ENCODE measurements at places on chromosomes 4 and X.
A peak's percentile ranks its signal among the peaks of the same experiment; 100 is the strongest.

GRCh38 chrX:39910651-39911050 lies 187.1 kb downstream of the BCOR start:
- no peak for DNase-seq

DNA sequence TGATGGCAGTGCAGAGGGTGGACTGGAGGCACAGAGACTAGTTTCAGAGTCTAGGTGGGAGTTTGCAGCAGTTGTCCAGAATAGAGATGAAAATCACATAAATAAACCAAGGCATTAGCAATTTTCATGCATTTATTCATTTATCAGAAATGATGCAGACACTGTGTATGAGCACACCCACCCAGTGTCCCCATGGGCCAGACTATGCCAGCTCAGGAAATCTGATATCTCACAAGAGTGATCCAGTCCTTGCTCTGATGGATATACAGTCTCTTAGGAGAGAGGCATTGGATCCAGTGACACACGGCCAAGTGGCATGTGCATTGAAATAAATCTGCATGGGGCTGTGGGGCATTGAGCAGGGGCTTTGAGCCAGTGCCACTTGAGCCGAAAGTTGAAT lies 228.2 kb downstream of the FRMPD4 start:
- DNase-seq: no peak

GRCh38 chr4:24488399-24489164 lies 95.8 kb downstream of the DHX15 start:
- peak; percentile 69 for DNase-seq

- DNase-seq: no peak
Observed at GRCh38 chr4:14877246-14878225, 124.7 kb upstream of the CPEB2 start.

- peak; percentile 24 for DNase-seq
Observed at GRCh38 chrX:54473993-54474859, 21.8 kb downstream of the FGD1 start.

GRCh38 chr4:173534434-173534833 lies 4.4 kb upstream of the HAND2 start:
- peak; percentile 26 for DNase-seq

DNA sequence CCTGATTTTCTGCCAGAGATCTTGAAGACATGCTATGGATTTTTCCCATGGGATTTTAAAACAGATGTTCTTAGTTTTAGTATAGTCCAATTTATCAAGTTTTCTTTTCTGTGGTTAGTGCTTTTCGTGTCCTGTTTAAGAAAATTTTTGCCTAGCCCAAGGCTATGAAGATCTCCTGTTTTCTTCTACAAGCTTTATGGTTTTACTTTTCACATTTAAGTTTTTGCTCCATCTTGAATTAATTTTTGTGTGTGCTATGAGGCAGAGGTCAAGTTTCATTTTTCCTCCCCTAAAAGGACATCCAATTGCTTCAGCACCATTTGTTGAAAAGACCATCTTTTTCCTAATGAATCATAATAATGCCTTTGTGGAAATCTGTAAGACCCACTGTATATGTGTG lies 65.6 kb downstream of the POLR2B start:
- DNase-seq: peak; percentile 64

DNA sequence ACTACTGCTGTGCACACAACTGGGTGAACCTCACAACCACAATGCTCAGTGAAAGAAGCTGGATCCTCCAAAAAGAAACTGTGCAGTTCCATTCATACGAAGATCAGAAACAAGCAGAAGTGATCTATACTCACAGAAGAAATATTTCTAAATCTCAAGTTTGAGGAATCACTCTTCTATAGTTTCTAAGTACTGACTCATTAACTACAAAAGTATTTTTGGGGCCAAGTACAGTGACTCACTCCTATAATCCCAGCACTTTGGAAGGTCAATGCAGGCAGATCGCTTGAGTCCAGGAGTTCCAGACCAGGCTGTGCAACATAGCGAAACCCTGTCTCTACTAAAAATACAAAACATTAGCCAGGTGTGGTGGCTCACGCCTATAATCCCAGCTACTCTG lies 51.3 kb upstream of the RELL1 start:
- DNase-seq: peak; percentile 81

DNA sequence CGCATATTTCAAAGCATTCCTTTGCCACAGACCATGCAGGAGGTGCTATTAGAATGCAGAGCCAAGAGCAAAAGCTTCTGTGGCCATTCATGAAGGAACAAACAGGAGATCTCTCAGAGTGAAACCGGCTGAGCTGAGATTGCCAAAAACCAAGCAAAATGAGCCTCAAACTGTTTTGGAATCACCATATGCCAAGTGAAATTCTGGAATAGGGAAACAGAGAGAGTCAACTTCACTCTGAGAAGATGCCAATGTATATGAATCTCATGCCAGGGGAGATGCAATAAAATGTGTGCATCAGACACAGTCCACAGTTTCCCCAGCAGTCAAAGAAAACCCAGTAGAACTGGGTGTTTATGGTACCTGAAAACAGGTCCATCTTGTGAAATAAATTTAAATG lies 42.3 kb downstream of the SRPX start:
- no peak for DNase-seq

GRCh38 chr4:163562496-163562895 lies 68.0 kb downstream of the TMA16 start:
- no peak for DNase-seq

- DNase-seq: peak; percentile 84
Observed at GRCh38 chr4:120921456-120922380, 808 bp downstream of the PRDM5 start.

DNA sequence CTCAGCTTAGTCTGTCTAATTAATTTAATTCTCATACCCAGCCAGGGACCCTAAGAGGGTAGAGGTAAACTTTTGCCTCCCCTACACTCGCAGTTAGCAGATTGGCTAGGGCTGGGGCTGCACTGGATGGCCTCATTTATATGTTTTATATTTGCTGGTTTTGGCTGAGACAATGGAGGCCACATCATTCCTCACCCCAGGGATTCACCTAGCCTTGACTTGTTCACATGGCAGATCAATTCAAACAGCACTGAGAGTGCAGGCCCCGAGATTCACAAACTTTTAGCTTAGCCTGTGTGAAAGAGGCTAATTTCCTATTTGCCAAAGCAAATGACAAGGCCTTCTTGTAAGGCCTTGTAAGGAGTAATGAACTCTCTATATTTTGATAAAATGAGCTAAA lies 844.4 kb downstream of the ARAP2 start:
- no peak for DNase-seq

- DNase-seq: no peak
Observed at GRCh38 chrX:133390676-133391075, 24.6 kb downstream of the GPC4 start.

DNA sequence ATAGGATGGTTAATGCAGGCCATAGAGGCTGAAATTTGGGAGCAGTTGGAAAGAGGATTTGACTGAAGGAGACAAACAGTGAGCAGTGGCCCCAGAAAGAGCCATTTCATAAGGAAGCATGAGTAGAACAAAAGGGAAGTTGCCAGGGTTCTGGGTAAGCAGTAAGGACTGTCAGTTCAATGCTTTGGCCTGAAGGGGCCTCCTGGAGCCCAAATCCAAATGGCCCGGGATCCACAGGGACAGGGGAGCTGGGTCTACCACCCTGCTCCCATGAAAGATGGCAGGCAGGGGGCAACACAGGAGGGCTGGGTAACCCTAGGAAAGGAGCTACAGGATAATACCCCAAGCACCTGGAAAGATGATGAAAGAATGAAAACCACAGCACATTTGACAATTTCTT lies 4.1 kb upstream of the INTS6L start:
- DNase-seq: no peak

DNA sequence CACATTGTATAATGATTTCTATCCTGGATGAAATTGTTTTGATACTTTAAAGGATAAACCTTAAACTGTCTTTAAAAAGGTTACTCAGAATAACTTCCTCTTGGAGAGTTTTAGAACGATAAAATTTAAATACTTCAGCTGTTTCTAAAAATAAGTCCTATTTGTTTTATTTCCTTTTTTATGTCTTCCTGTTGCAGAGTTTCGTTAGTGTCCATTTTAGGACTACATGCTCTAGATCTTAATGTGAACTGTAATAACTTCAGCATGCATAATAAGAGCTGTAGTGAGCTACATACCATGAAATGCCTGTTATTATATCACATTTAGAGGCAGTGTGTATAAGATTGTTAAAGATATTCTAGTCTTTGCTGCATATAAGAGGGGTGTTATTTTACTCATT lies 14.6 kb downstream of the ATP10D start:
- DNase-seq: no peak

- DNase-seq: peak; percentile 23
Observed at GRCh38 chr4:139844459-139845036, 178.9 kb downstream of the MGST2 start.

GRCh38 chr4:109051054-109051453 lies 251.4 kb downstream of the COL25A1 start:
- no peak for DNase-seq

- DNase-seq: no peak
Observed at GRCh38 chrX:26606971-26607370, 391.0 kb downstream of the MAGEB5 start.

DNA sequence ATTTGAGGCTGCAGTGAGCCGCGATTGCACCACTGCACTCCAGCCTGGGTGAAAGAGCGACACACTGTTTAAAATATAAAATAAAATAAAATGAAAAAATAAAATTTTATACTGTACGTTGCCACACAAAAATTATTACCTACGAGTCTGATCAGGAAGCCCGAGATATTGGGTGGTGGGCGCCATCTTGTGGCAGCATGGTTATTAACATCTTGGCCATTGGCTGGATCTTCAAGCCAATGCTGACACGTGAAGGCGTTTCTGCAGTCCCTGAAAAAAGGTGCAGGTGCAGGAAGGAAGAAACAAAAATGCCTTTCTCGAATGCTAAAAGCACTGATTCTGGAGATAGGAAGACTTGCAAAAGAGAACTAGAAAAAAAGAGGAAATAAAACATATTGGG lies 4.9 kb upstream of the TLR8 start:
- peak; percentile 49 for DNase-seq

DNA sequence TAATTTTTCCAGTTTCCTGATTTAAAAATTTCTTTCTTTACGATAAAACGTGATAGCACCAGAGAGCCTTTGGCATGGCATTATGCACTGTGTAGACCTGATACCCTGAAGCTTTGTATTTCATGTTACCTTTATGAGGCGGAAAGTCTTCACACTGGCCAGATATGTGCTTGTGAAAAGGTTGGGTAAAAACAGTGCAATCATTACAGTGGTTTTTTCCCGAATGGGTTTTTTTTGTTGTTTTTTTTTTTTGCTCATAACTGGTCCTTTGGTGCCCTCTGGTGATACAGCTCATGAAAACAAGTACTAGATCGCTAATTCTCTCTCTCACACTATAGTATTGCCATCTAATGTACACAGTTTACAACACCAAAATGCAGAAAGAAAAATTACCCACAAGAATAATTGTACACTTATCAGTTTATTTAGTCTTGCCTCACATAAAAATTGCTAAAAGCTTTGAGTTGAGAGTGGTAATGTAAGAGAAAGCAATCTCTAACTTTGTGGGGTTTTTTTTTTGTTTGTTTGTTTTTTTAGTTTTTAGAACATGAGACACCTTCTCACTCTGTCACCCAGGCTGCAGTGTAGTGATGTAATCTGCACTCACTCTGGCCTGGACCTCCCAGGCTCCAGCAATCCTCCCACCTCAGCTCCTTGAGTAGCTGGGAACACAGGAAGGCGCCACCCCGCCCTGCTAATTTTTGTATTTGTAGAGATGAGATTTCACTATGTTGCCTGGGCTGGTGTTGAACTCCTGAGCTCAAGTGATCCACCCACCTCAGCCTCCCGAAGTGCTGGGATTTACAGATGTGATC lies 21.3 kb downstream of the SPCS3 start:
- DNase-seq: peak; percentile 72

- no peak for DNase-seq
Observed at GRCh38 chrX:146154191-146154590, 336.6 kb downstream of the SLITRK2 start.

GRCh38 chr4:31365006-31365690 lies 645.0 kb downstream of the PCDH7 start:
- DNase-seq: no peak

DNA sequence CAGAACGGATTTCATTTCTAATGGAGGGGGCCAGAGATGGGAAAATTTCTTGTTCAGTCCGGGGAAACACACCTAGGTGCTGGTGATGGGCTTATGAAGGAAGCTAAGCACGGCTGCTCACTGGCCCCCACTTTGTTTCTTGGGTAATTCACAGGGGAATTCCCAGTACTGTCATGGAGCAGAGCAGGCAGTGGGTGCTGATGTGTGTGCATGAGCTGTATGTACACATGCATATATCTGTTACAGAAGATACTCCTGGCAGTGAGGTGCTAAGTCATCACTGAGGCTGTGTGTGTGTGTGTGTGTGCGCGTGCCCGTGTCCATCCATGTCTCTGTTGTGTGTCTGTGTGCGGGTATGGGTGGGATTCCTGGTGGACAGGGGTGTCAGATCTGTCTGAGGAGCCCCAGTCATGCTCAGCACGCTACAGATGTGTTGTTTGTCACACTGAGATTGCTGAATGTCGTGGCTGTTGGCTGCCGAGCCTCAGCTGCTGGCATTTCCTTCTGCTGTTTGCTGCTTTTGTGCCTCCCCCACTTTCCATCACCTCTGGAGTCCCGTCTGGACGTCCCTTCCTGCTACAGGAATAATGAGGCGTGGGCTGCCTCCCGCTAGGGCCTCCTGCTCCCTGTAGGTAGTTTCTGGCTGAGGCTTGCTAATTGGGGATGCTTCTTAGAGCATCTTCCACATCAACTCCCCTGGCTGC lies 53.3 kb downstream of the JADE1 start:
- no peak for DNase-seq

GRCh38 chr4:123889507-123889906 lies 492.9 kb downstream of the SPRY1 start:
- DNase-seq: no peak

DNA sequence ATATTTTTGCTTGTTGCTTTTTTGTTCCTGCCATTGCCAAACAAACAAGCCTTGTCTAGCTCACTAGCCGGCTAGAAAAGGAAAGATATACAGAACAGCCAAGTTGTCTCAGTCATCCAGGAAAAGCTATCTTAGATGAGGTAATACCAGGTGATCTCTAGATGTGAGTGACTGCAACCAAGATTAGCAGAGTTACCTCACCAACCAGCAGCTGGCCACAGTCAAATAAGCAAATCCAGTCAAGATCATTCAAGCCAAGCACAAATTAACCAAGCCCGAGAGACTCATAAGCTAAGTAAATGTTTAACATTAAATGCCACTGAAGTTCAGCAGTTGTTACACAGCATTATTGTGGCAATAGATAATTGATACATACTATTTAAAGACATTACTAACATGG lies 108.6 kb downstream of the CENPC start:
- DNase-seq: no peak

DNA sequence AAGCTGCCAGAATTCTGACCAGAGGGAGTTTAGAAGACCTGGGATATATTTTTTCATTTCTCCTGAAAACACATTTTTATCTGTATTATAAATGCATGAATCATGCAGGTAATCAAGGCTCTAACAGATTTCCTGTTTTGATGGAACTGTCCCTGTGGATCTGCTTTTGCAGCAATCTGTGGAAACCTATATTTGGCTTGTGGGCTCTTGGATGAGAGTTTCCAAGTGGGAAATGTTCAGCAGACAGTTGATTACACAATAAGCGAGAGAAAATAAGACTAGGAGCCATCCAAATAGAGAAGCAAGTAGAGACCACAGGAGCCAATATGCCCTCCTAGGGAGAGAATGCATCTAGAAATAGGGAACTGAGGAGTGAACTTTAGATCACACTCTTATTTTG lies 105.0 kb downstream of the NDST3 start:
- DNase-seq: no peak

- DNase-seq: no peak
Observed at GRCh38 chr4:139576219-139576618, 20.2 kb upstream of the SETD7 start.

Data from GM23248 (cell line).